ENCODE measurements at places on chromosomes 6 and 20.

GRCh38 chr6:93407186-93407585, 12.2 kb downstream of the EPHA7 start:
- DNase-seq = no peak

DNA sequence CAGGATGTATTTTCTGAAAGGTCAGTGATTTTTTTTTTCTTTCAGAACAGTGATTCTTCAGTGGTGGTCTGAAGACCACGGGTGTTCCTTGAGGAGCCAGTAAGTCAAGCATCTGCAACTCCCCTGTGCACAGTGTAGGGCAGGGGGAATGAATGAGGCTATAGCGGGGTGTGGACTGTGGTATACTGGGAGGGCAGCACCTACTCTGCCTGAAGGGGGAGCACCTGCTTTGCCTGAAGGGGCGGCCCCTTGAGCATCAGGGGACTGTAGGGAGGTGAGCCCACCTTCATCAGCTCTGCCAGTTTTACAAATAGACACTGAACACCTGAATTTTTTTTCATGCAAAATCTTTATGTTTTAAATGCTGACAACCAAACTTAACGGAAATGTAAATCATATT, 77.5 kb upstream of the RIPOR2 start:
- no peak for DNase-seq

GRCh38 chr6:1348675-1349074, 36.8 kb downstream of the FOXQ1 start:
- DNase-seq = no peak

- DNase-seq = no peak
These were observed 25.1 kb upstream of the UTRN start for GRCh38 chr6:144259986-144260385.

- no peak for DNase-seq
These were observed 592.4 kb downstream of the RFPL4B start for GRCh38 chr6:112939563-112939962.

DNA sequence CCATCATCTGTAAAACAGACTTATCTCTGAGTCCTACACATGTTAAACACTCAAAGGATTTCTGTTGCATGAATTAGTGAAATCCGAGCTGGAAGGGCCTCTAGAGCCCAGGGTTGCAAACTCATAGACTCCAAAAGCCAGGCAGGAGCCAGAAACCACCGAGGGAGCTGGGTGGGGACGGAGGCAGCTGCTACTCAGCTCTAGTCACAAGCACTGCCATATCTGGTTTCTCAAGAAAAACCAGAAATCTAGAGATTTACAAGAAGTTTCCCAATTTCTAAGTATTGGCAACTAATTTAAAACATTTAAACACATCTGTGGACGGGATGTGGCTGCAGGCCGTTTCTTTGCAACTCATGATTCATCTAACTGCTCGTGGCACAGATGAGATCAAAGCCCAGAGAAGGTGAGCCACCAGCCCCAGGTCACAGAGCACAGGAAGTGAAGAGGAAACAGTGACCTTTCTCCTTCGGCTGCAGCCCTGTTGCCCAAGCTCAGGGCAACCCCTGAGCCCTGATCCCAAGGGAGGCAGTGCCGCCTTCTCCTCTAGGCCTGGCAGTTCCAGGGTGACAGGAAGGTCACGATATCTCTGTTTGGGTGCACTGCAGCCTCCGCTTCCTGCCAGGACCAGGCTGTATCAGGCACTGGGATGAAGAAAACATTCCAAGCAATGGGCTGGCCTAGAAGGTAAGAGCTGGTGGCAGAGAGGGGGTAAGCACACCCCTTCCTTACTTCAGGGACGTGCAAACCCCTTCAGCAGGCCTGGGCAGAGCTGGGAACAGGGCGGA, 26.4 kb upstream of the PTGIS start:
- no peak for DNase-seq

GRCh38 chr6:100093405-100093804, 99.4 kb upstream of the MCHR2 start:
- no peak for DNase-seq

- no peak for DNase-seq
These were observed 237.0 kb downstream of the NKAIN2 start for GRCh38 chr6:124040655-124041054.

DNA sequence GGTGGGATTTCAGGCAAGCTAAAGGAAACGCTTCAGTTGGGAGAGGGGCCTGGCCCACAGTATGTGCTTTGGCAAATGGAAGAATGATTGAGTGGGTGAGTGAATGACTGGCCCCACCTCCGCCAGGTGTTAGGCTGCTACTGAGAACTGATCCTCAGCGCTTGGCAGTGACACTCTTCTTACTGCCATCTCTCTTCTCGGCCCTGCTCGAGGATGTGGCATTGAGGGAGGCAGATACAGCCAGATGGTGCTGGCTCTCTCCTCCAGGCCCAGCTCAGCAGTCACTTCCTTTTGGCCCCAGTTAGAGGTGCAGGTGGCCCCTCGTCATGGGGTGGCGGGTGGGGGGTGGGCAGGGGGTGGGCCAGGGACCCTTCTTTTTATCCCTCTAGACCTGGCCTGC, 38.9 kb upstream of the KCNK5 start:
- DNase-seq = no peak

DNA sequence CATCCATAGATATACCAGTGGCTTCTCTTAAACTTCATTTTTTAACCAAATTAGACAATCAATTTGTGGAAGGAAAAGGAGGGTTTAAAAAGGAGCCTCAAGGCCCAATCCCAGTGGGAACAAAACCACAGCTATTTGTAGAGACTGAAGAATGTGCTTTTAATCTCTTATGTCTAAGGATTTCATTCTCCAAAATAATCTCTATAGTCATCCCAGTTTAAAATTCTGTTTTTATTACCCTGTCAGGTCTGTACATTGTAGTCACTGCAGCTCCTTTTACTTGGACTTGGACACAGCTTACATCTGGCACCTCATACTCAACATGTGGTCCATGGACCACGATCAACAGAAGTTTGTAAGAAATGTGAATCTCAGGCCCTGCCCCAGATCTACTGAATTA, 152.1 kb upstream of the STMND1 start:
- DNase-seq = no peak

- no peak for DNase-seq
These were observed 18.2 kb downstream of the BMP7 start for GRCh38 chr20:57248132-57248797.

DNA sequence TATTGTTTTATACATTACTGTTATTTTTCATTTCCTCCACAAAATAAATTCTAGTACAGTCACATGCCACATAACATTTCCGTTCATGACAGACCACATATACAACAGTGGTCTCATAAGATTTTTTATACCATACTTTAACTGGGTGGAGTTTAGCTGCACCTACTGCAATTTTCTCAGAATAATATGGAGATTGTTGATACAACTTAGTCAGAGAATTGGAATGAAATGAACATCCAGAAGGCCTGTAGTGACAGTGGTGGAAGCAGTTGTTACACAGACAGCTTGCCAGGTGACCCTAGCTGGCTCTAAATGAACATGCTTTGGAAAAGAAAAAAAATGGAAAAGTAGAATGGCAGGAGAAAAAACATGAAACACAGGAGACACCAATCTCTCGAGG, 183.2 kb upstream of the TCF21 start:
- no peak for DNase-seq

DNA sequence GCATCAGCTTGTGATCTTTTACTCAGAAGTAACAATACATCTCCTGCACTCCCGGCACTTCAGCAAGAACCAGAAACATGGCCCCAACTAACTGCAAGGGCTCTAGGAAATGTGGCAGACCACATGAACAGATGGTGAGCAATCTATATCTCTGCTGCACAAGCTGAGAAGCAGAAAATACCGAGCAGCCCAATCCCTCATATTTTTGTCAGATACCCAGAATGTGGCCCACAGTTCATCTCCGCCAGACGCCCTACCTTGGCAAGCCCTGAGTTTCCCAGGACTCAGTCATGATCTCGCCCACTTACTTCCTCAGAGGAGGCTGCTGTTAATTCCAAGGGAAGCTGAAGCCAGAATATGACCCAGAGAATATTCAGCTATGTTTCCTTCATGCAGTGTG, 63.1 kb upstream of the PHACTR1 start:
- no peak for DNase-seq

DNA sequence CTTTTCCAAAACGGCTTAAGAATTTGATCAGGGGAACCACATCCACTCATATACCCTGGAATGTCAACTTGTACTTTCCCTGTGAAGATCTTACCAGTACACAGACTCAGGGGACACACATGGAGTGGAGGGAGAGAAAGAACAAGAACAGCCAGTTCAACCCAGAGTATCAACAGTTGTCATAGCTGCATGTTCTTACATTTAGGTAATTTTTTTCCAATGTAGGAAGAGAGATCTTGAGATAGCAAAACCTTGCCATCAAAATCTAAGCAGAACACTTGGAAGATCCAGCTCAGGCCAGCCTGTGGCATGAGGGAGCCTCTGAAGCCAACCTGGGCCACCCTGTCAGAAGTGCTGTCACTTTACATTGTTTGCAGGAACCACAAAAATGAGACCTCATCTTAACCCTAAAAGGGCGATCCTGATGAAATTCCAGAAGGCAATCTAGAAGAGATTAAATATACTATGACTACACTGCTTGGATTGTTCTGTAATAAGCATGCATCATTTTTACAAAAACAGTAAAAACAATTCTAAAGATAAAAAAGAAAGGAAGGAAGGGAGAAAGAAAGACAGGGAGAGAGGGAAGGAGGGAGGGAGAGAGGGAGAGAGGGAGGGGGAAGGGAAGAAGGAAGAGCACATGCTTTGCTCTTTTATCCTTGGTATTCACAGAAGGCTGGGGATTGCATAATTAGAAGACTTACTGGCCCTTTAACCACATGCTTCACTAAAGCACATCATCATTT, 124.7 kb upstream of the TCF21 start:
- no peak for DNase-seq

- no peak for DNase-seq
These were observed 308.1 kb upstream of the SPTLC3 start for GRCh38 chr20:12700701-12701100.

- DNase-seq = no peak
These were observed 211.5 kb upstream of the FKBP1C start for GRCh38 chr6:62999796-63000195.

GRCh38 chr20:3811467-3812258, 8.7 kb upstream of the AP5S1 start:
- DNase-seq = peak; percentile 57

DNA sequence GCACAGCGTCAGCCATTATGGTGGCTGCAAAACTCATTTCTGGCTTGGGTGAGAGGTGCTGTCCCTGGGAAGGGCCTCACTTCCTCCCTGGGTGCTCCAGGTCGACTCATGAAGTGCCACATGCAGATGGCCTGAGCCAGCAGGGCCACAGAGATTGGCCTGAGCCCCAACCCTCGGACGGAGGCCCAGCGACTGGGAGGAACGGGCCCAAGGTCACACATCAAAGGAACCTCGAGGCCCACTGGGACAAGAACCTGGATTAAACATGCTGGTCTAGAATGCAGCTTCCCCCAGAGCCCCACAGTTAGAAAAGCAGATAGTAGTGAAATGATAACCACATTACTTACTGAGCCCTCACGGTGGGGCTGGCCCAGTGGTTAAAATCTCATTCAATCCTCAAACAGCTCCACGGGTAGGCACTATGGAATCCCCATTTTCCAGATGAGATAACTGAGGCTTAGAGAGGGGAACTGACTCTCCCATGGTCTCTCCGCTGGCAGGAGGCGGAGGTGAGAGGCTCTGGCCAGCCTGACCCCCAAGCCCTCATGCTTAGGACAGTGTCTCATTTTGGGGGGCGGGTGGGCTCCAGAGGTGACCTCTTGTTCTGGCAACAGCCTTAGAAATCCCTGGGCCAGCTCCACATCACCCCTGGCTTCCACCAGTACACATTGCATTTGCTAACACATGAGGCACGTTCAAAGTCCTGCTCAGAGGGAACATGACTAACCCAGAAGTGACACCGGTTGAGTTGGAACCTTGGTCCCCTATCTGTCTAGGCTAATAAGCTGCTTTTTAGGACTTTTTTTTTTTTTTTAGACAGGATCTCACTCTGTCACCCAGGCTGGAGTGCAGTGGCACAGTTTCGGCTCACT, 53.0 kb downstream of the SRC start:
- DNase-seq = no peak

- no peak for DNase-seq
These were observed 74.5 kb upstream of the SRSF6 start for GRCh38 chr20:43383026-43383795.

DNA sequence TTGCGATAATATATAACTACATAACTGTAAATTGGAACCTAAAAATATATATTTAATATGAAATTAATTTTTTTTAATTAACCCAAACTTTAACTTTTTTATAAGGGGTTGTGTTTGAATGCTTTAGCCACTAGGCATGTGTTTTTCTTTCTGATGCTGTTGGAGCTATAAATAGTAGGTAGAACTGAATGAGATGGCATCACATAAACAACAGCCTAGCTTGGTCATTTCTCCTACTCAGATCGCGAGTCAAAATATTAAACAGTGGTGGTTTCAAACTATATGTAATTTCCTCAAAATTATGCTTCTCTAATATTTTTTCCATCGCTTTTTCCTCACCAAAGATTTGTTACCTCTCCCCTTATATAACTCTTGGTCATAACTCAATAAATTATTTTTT, 243.2 kb downstream of the ARID1B start:
- no peak for DNase-seq

DNA sequence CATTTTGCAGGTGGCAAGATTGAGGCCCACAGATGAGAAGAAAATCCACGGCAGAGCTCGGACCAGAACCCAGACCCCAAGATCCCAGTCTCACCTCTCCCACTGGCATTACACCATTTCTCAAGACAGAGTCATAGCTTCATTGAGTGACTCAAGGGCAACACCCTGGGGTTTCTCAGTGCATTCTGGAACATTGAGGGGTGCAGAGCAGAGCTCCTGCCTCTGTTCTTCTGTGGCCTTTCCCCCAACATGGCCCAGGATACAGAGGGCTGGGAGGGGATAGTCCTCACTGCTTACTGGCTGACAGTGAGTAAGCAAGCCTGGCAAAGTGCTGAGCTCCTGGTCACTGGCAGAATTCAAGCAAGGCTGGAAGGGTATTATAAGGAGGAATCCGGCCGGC, 74.0 kb downstream of the MDGA1 start:
- DNase-seq = no peak

GRCh38 chr6:135231469-135231844, 50.3 kb downstream of the MYB start:
- no peak for DNase-seq

DNA sequence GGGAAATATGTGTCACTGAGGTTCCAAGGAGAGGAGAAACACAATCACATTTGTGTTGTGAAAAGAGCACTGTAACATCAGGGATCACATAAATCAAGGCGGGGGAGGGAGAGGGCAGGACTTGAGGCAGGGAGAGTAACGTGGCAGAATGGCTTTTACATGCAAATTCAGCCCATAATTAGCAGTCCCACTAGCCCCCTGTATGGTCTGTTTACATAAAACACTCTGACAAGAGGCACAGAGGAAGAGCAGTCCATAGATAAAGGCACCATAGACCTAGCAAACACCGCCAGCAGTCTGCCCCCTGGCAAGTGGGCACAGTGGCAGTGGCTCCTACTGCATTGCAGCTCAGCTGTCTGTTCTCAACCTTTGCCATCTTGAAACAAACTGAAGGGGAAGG, 82.7 kb downstream of the LYRM2 start:
- no peak for DNase-seq

- DNase-seq = no peak
These were observed 269.4 kb downstream of the RNF144B start for GRCh38 chr6:18656506-18656905.

GRCh38 chr6:112160745-112161144, 73.4 kb downstream of the FAM229B start:
- no peak for DNase-seq
